ENCODE measurements at places on chromosomes 4 and X.

- no peak for DNase-seq
These were observed 251.6 kb downstream of the CRLF2 start for GRCh38 chrX:960821-961220.

GRCh38 chr4:7719354-7720174 is 220.1 kb downstream of the AFAP1 start:
- DNase-seq: no peak

- no peak for DNase-seq
These were observed 26.2 kb downstream of the PRSS12 start for GRCh38 chr4:118326585-118326984.

DNA sequence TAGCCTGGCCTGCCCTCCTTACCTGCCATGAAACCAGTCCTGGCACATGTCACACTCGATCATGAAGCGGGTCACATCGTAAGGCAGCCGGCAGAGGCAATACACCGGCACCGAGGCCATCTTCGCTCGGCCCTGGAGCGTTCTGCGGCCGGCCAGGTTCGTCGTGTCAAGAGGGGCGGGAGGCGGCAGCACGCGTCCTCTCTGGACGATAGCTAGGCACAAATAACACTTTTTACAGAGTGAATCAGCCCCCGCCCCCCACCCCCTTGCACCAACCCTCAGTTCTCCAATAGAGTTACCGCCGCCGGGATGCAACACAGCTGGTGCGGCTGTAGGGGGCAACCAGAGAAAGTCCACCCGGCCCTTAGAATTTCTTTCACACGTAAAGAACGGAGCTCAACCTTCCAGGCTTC is 1.7 kb downstream of the PHF8 start:
- DNase-seq: peak; percentile 16

DNA sequence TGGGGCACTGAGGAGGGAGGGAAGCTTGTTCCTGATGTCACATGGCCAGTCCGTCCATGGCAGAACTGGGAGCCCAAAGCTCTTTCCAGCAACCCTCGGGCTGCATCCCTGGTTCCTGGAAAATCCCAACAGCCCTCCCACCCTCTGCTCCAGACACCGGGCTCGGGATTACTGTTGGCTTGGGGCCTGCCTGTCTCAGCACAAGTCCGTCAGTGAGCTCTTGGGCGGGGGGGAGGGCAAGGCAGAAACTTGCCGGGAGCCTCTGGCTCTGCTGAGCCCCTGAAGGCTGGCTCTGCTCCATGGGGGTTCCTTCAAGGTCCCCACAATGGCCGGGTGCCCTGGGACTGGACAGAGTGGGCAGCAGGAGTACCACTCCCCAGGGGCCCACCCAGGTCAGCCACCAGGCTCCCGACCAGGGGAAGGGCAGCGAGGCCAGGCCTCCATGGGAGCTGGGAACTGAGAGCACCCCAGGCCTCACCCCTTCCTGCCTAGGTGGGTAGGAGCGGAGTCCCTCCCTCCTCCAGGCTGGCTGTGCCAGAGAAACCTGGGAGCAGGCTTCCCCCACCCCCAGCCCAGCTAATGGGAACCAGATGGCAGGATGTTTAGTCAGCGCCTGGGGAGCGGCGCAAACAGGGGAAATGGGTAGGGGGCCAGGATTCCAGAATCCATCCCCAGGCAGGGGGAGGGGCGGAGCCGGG is 6.4 kb upstream of the HAUS7 start:
- peak; percentile 81 for DNase-seq

GRCh38 chr4:1864076-1865008 is 6.9 kb upstream of the NSD2 start:
- DNase-seq: no peak

DNA sequence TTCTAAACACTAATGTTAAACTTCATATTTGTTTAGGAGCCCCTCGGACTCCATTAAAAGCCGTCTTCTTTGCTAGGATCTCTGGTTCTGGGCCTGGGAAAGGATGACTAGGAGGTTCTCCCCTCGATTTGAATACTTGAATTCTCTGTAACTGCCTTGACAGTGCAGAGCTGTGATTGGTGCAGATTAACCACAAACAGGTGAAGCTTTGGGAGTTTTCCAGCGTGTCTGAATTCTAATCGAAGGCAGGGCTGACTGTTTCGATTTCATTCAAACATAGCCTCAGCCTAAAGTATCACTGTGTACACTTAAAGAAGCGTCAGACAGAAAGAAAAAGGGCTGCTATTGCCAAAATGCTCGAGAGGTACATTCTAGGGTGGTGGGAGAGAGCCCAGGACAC is 29.0 kb downstream of the TFDP3 start:
- no peak for DNase-seq

GRCh38 chr4:102824398-102824797 is 3.0 kb downstream of the UBE2D3 start:
- no peak for DNase-seq

All from NCI-H1694 (cell line).